Eye (tissue), 1 donor: ENCODE measurements at places on chromosomes 2 and 18.

- no peak for DNase-seq
These were observed 36.5 kb downstream of the AP1S3 start for GRCh38 chr2:223800908-223801307.

DNA sequence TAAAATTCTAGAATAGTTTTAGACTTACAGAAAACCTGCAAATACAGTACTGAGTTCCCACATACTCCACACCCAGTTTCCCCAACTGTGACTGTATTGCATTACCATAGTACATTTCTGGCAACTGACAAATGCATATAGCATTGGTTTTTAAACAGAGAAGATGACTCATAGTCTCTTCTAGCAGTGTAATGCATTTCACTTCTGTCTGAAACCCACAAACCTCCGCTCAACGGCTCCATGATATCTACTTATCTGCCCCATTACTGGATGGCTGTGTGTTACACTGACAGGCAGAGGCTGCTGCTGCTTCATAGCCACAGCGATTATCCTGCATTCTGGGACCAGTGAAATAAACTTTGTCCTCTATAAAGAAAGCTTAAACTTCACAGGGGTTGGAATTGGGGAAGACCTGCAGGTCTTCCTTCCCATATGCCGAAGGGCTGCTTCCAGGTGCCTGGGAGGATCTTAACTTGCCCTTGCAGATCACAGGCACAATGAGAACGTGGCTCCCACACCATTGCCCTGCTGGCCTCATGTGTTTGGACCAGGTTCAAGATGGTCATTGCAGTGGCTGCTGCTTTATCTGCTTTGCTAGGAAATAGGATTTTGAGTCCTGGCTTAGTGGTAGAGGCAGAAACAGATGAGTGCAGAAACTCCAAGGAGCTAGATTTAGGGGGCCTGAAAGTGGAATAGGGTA lies 742.6 kb upstream of the HS6ST1 start:
- no peak for DNase-seq

DNA sequence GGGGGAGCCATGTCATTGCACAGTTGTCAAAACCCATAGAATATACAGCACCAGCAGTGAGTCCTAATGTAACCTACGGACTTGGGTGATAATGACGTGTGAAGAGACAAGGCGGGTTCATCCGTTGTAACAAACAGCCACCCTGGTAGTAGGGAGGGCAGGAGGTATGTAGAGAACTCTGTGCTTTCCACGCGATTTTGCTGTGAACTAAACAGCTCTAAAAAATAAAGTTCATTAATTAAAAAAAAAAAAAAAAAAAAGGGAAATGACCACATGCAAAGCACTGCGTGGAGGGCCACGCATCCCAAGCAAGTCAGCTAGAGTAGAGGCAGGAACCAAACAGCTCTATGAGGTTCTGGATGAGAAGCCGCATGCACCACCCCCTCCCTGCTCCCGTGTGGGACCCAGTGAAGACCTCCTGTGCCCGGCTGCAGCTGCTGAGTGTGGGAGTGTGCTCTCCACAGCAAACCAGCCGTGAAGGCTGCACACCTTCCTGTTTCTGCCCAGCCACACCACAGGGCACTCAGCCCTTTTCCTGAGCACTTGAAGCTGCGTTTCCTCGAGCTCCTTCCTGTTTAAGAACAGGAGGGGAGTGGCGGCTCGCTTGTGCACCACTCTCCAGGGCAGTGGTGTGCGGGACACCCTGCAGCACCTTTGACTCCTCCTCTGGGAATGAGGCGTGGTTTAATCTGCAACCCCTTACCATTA lies 65.6 kb downstream of the ODC1 start:
- no peak for DNase-seq

DNA sequence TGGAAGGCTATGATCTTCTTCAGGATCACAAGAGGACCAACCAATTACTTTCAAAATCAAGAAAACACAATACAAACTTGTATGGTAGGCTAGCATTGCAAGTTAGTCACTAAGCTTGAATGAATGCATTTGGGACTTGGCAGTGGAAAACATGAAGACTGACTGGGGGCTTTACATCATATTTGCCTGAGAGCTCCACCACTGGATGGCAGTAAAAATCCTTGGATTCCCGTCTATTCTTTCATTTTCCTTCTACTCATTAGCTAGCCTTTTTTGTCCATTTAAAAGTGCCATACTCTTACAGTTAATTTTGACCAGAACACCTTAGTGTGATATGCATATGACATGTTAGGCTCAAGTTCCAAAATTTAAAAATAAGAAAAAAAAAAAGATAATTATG lies 63.5 kb upstream of the RASGRP3 start:
- DNase-seq = no peak

GRCh38 chr2:49042488-49042887 lies 111.8 kb downstream of the FSHR start:
- DNase-seq = no peak

- peak; percentile 96 for DNase-seq
These were observed 3.5 kb downstream of the CDK5R2 start for GRCh38 chr2:218962859-218963492.

- no peak for DNase-seq
These were observed 293.0 kb downstream of the RDH14 start for GRCh38 chr2:18267501-18267900.

DNA sequence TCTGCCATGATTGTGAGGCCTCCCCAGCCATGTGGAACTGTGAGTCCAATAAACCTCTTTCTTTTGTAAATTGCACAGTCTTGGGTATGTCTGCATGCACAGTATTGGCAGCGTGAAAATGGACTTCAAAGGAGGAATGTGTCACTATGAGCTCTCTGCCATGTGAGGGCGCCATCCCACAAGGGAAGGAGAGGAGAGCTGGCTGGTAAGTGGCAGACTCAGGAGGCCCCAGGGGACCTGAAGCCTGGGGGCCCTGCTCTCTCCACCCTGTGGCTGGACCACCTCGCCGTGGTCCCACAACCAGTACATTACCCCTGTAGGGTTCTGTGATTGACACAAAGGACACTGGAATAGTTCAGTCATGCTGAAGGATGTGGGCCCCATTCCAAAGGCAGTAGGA lies 122.1 kb downstream of the RPIA start:
- DNase-seq = no peak

DNA sequence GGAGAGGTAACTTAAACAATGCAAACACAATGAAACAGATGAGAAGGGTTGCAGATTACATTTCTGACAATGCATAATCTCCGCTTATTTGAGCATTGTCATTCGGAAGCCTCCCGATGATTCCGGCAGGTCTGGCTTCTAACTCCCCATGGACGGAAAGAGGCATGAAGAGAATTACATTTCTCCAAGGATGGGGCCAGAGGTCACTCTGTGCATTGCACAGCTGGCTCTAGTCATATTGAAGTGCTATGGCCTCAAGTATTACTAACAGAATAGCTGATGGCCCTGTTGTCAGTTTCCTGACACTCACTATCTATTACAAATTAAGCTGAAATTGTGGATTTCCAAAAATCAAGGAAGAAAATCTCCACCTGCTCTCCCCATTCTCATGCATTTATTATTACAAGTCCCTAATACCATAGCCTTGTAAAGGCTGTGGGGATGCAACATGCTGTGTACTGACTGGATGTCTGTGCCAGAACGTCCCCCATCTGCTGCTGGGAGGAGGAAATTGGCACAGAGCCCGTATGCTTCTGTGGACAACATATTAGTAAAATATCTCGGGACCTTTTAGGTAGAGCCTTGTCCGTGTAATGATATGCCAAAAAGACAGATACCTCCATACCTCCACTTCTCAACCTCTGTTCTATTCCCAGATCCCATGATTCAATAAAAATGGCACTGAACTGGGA lies 168.1 kb downstream of the SETBP1 start:
- peak; percentile 45 for DNase-seq

DNA sequence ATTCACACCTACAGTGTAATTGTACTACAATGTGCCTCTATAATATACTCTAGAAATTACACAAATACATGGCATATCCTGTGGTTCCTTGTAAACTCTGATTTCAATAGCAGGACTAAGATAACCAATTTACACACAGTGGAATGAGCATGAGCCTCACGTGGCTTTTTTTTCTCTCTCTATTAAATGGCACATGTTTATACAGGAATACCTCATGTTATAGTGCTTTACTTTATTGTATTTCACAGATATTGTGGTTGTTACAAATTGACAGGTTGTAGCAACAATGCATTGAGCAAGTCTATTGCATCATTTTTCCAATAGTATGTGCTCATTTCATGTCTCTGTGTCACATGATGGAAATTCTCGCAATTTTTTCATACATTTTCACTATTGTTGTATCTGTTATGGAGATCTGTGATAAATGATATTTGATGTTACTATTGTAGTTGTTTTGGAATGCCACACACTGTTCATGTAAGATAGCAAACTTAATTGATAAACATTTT lies 260.0 kb downstream of the FSIP2 start:
- DNase-seq = no peak

- no peak for DNase-seq
These were observed 76.1 kb downstream of the EPB41L3 start for GRCh38 chr18:5467671-5468070.

GRCh38 chr2:197615016-197615652 lies 60.3 kb downstream of the RFTN2 start:
- no peak for DNase-seq

DNA sequence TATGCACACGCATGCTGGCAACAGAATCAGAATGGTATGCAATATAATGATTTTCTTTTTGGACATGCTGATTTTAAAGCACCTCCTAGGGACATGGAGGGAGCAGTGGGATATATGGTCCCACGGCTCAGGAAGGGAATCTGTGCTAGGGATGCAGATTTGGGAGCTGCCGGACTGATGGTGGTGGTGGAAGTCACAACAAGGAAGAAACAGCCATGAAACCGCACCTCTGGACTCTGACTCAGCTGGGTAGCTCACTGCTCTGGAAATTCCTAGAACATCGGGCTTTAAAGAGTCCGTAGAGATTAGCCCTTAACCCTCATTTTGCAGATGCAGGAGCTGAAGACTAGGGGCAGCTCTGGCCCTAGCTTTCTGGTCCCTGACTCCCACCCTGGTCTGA lies 364.3 kb upstream of the KLHL29 start:
- DNase-seq = no peak

- no peak for DNase-seq
These were observed 321.1 kb downstream of the PIK3C3 start for GRCh38 chr18:42275949-42276730.

GRCh38 chr2:230335461-230335863 lies 8.5 kb downstream of the SP140L start:
- no peak for DNase-seq

DNA sequence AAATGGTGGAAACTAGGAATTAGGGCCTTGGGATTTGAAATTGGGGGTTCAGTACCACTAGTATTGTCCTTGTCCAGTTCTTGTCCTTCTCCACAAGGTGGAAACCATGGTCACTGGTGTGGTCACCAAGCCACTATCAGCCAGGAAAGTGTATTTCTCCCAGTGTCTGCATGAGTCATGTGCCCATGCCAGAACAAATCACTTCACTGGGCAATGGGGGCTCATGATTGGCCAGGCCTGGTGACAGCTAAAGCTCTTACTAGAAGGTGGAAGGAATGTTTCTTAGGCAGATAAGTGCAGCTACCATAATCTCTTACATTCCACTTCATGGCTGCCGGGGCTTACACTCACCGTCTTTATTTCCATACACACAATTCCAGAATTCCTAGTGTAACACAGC lies 124.8 kb upstream of the TACR1 start:
- no peak for DNase-seq

- DNase-seq = peak; percentile 18
These were observed 384.3 kb upstream of the SYT4 start for GRCh38 chr18:43661570-43661969.

- DNase-seq = peak; percentile 85
These were observed 2.3 kb upstream of the NR4A2 start for GRCh38 chr2:156334496-156335478.
